ENCODE measurements at places on chromosomes 16 and 17. TPM values are rescaled to one million over a fixed set of nuclear protein-coding genes. Genes with fewer than 3 reads are reported as not detected.
A peak's percentile ranks its signal among the peaks of the same experiment; 100 is the strongest.

KRTAP9-9 gene
- total RNA-seq: not detected

ARHGDIG gene
- 0.48 TPM for total RNA-seq

ST6GALNAC1 gene
- total RNA-seq: 0.21 TPM

GRCh38 chr17:151886-152859 is 14.8 kb downstream of the SCGB1C2 start:
- no peak for DNase-seq

DNA sequence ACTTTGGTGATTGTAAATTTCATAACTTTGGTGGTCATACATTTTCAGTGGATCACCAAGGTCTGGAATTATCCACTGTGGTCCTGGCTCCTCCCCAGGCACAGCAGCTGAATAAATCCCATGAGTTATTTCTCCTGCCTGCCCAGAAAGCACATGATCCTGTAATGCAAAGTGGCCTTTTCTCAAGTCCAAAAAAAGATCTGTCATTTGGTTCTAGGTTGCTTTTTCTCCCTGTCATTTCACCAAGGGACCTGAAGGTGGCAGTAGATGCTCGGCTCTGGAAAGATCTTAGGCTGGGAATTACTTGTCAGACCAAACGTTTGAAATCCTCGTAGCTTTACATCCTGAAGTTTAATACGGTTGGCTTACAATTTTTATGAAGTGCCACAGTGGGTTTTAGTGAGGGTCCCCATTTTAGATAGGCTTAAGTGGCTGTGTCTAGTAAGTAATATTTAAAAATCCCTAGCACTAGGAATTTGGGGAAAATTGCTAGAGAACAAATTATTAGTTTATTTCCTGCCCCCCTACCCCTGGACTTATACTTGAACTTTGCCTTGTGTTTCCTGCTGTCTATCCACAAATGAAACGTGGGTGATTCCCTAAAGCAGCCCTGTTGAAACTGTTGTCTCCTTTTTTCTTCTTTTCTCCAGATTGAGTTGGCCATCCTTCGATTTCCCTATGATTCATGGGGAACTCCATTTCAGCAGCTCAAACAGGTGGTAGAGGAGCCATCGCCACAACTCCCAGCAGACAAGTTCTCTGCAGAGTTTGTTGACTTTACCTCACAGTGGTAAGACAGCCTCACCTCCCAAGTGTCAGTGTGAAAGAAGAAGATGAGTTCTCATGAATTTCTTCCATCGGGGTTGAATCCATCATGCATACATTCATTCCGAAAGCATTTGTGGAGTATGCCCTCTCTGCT is 111.7 kb downstream of the MAP2K6 start:
- peak; percentile 93 for DNase-seq

SLFN14 gene
- total RNA-seq: not detected

FN3K gene
- total RNA-seq: 0.42 TPM

GLP2R gene
- not detected for total RNA-seq

GPRC5B gene
- total RNA-seq: 52.9 TPM

DNAH9 gene
- 0.05 TPM for total RNA-seq

DNA sequence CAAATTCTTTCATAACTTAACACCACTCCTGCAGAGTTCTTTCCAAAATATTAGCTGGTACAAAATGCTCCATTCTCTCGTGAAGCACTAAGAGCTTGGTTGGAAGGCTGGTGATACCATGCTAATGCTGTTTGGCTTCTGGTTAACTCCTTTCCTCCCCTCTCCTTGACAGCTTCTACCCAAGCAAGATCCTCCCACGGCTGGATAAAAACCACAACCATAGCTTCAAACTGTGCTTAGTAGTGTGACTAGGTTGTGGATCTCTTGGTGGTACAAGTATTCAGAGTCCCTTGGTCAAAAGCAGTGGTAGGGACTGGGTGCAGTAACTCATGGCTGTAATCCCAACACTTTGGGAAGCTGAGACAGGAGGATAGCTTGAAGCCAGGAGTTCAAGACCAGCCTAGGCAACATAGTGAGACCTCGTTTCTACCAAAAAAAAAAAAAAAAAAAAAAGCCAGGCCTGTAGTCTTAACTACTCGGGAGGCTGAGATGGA is 2.3 kb downstream of the PHAF1 start:
- no peak for DNase-seq

HS3ST6 gene
- total RNA-seq: not detected

HOXB7 gene
- 30.4 TPM for total RNA-seq

- DNase-seq: no peak
Observed at GRCh38 chr16:86471896-86472295, 38.4 kb upstream of the FOXF1 start.

DNA sequence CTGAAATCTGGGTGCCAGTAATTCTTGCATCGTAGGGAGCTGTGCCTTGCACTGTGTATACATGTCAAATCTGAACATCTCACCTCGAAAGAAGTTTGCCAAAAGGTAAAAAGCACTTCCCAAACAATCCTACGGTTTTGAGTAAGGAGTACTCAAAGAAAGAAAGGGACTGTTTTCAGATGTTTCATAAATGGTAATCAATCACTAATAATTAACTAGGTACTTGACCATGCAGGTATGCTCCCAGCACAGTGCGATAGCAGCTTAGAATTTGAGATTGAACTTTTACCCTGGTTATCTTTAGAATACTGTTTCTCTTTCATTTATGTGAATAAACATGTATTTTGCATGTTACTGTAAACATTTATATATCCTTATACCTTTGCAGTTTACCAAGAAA is 39.0 kb downstream of the PRKCA start:
- no peak for DNase-seq

GRCh38 chr17:1960545-1960912 is 64.6 kb downstream of the RTN4RL1 start:
- no peak for DNase-seq

NAA60 gene
- total RNA-seq: 22.2 TPM

DNA sequence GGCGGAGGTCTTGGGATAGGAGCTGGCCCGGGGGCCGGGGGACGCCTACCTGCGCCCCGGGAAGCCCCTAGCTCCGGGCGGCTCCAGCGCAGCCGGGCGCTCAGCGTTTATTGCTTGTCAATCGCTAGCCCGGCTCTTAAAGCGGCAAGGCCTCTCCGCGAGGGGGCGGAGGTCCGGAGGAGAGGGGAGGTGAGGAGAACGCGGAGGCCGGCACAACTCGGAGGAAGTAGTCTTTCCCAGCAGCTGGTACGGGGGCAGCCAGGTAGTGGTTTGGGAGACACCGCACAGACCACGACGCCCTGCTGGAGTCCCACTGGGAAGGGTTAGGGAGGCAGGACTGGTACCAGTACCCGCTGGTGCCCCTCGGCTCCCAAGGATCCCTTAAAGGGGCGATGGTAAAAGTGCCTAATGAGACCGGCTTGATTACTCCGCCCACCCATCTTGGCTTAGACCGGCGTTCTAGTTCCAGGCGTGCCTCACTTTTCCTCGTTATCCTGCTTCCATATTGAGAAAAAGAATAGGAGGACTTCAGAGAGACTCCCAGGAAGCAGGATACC is at the start of gene MPP2:
Gene MPP2, minus strand, starts transcription at position 112 of the 557 bp plus-strand sequence. CDS start 3,076 bp downstream, outside the sequence.
- DNase-seq: peak; percentile 67

BTBD17 gene
- total RNA-seq: not detected

DNA sequence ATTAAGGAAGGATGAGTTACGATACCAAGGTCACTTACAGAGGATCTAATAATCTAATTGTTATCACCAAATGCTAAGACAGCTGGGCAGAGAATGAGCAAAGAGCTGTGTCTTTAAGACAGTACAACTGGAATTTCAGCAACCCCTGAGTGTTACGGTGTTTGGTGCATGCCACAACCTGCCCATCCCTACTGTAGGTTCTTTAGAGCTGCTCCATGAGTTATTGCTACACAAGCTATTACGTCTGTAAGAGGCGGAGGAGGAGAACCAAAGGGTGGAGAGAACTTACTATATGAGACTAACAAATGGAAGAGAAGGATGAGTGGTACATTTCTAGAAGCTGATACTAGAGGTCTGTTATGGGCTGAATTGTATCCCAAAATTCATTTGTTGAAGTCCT is 14.2 kb upstream of the C17orf78 start:
- no peak for DNase-seq

GNGT2 gene
- not detected for total RNA-seq

DNA sequence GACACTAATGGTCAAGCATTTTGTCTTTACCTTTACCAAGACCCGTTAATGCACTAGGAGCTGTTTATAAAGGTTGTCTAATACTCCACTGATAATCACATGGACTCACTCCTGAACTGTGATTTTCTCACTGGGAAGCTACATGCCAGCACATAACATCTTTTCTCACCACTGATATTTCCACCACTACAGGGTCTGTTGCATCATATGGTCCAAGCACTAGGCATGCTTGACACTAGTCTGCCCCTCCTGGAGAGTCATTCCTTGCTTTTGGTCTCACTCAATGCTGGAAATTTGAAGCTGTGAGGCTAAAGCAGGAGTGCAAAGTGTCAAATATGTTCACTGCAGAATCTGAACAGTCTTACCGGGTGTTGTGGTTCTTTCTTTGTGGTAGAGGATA is 1576.8 kb downstream of the CDH8 start:
- no peak for DNase-seq

GRCh38 chr16:19203374-19203966 is 35.4 kb downstream of the SYT17 start:
- no peak for DNase-seq

- DNase-seq: no peak
Observed at GRCh38 chr16:76222087-76222486, 55.1 kb upstream of the CNTNAP4 start.

TMEM100 gene
- total RNA-seq: 3.0 TPM

ANKRD40CL gene
- total RNA-seq: not detected

FOXC2 gene
- total RNA-seq: 0.45 TPM

GRCh38 chr16:5005916-5006315 is 27.8 kb downstream of the NAGPA start:
- DNase-seq: no peak

DNA sequence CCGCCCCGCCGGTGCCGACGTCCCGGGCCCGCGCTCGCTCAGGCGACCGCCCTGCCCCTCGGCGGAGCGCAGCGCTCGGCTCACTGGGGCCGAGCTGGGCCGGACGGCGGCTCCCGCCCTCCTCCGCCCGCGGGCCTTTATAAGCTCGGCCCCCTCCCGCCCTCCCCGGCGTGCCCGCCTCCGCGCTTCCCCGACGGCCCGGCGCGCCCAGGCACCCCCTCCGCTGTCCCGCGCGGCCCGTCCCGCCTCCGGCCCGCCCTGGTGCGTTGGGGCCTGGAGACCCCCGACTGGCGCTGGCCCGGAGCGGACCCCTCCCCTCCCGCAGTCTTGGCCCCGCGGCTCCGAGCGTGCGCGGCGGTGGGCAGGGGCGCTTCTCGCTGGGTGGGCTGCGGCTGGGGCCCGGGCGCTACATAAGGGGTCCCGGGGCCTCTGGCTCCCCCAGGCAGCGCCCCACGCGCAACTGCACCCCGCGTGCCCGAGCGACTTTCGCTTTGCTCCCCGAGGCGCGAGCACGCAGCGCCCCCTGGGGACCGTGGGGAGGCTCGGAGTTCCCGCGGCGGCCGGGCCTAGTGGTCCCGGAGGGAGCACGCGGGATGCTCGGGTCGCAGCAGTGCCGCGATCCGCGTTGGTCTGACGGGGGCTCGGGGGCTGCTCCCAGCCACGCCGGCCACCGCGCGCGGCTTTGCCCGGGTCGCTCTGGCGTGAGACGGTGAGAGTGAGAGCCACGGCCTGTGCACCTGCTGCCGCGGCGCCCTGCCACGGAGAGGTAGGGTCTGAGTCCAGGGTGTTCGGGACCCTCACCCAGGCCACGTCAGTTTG is at the start of gene PIEZO1:
Gene PIEZO1, minus strand, starts transcription at position 115 of the 819 bp plus-strand sequence. CDS start 256 bp downstream, outside the sequence.
- peak; percentile 78 for DNase-seq

- peak; percentile 91 for DNase-seq
Observed at GRCh38 chr16:48126801-48127644, 28.8 kb downstream of the ABCC12 start.

CRISPLD2 gene
- total RNA-seq: 7.2 TPM

DNA sequence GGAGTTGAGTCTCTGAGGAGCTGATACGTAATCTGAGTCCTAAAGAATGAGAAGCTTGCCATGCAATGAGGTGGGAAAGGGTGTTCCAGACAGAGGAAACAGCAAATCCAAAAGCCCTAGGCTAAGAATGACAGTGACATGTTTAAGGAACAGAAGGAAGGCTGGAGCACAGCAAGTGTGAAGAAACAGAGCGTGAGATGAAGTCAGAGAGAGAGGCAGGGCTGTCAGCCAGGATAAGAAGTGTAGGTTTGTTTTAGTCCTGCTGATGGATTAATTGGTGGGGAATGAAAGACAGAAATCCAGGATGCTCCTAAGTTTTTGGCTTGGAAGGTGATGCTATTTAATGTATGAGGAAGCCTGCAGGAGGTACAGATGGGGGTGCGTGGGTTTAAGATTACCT is 14.5 kb downstream of the MMP28 start:
- no peak for DNase-seq

CA4 gene
- total RNA-seq: not detected

GRCh38 chr16:66605177-66605978 is 874 bp downstream of the CMTM3 start:
- peak; percentile 64 for DNase-seq

DNA sequence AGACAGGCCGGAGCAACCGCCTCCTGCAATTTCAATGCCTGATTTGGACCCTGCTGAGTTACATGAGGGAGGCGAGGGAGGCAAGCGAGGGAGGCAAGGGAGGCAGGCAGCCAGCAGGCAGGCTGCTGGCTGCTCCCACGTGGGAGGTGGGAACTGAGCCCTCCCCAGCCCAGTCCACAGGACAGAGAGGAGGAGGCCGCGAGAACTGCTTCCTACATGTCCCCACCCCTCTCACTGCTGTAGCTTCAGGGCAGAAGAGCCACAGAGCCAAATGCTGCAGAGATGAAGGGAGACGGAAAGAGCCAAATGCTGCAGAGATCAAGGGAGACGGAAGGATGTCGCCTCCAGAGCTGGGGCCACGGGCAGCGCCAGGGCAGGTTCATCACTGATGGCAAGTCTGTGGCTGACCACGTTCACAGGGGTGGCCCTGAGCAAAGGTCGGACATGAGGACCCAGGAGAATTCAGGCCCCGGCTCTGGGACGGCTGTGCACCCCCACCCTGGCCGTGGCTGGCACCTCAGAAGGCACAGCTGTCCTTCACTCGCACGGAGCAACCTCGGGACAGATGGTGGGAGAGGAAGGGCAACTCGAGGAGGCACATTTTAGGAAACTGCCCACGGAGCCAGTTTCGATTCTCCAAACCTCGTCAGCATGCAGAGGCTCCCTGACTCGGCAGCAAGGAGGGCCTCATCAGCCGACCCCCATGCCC is 21.5 kb downstream of the RPH3AL start:
- DNase-seq: peak; percentile 97

ITGAD gene
- total RNA-seq: not detected

GRCh38 chr17:18184143-18185031 is 759 bp downstream of the ALKBH5 start:
- peak; percentile 43 for DNase-seq

MEIOC gene
- 0.11 TPM for total RNA-seq

KRTAP4-3 gene
- not detected for total RNA-seq

GRCh38 chr17:21263376-21263775 is 10.2 kb upstream of the NATD1 start:
- DNase-seq: no peak

OR1A1 gene
- not detected for total RNA-seq

Measured in myocyte (in vitro differentiated cells).